ENCODE measurements at places on chromosomes 11 and 22.
A peak's percentile ranks its signal among the peaks of the same experiment; 100 is the strongest.

- DNase-seq: peak; percentile 40
Observed at GRCh38 chr11:76839311-76839710, 21.4 kb upstream of the ACER3 start.

GRCh38 chr11:30938171-30938570 lies 352.0 kb upstream of the MPPED2 start:
- peak; percentile 20 for DNase-seq

DNA sequence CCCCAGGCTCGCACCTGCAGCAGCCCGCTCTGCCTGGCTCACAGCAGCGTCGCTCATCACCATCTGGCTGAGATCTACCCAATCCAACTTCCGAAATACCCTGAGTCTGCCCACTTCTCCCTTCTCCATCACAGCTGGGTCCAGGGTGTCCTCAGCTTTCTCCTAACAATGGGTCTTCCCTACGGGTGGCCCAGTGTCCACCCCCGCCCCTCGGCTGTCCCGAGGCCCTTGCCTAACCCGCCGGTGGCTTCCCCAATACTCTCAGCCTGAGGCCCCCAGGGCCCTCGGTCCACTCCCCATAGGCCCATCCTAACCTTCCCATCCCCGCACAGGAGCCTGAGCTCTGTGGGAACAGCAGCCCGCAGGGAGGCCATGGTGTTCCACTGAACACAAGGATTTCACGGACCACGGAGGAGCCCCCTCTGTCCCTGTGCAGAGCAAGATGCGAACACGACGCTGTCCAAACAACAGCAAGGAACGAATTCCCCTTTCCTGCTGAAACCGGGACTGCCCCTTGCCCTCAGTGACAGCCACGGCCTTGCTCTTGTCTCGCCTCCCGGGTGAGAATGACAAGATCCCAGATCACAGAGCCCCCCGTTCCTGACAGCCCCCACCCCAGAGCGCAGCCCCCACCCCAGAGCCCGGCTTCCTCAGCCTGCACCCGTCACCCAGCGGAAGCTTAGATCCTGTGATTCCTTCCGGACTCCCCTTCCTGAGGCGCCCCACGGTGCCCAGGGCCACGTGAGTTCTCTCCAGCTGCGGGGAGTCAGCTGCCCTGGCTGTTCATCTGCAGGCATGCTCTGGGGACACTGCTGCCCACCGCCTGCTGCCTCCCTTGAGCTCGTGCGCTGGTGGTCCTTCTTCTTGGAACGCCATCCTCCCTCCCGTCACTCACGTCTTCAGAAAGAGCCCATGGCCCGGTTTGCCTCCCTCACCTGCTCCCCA lies 48.8 kb upstream of the CARS1 start:
- no peak for DNase-seq

- no peak for DNase-seq
Observed at GRCh38 chr22:38862375-38863329, 9.4 kb downstream of the CBX6 start.

DNA sequence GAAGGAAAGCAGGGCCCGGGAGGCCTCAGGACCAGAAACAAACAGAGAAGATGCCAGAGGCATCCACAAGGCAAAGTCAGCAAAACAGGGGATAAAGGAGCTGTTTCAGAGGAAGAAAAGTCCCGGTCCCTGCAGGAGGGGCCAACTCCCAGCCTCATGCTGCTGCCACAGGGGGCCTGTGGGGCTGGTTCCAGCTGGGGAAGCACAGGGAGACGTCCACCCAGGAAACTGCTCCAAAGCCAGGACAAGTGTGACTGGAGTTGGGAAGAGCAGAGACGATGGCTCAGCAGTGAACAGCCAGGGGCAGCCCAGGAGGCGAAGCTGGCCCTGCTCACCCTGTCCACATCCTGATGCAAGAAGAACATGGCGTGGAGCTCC lies 454.4 kb downstream of the BRD1 start:
- DNase-seq: no peak

DNA sequence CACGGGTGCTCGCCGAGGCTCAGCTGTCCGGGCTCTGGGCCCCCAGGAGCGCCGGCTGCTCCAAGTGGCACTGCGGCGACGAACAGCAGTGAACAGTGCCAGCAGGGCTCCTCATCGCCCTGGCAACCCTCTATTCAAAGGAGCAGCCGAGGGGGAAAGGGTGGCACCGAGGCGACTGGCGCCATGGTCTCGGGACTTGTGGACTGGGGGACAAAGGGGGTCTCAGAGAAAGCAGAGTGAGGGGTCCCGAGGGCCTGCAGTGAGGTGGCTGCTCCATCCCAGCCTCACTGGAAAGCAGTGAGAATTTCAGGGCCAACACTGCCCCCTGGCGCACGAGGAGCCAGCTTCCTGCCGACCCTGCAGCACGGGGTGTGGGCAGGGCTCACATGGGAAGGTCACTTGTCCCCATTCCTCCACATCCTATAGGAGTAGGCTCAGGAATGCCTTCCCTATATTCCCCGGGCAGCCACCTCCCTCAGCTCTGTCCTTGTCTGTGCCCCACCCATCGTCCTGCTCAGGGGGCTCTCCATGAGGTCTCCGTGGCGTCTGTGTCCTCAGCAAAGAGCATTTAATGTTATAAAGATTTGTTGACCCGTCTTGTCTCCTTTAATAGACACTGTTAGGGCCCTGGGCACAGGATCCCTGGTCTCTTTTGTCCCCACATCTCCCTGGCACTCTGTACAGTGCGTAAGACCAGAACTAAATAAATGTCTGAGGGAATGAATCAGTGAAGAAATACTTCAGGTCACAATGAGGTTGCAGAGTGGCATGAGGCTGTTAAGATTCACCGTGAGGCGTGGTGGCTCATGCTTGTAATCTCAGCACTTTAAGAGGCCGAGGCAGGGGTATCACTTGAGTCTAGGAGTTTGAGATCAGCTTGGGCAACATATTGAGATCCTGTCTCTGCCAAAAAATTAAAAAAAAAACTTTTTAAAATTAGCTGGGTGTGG lies 26.4 kb downstream of the LRFN4 start:
- peak; percentile 42 for DNase-seq

- no peak for DNase-seq
Observed at GRCh38 chr22:30998329-30998728, 29.3 kb downstream of the TUG1 start.

GRCh38 chr11:78061088-78061920 lies 2.4 kb upstream of the THRSP start:
- no peak for DNase-seq

Measured in Kasumi-1 (cell line).